ENCODE measurements at places on chromosomes 12 and 14.

- no peak for DNase-seq
These were observed 32.4 kb downstream of the EPS8 start for GRCh38 chr12:15756822-15757221.

DNA sequence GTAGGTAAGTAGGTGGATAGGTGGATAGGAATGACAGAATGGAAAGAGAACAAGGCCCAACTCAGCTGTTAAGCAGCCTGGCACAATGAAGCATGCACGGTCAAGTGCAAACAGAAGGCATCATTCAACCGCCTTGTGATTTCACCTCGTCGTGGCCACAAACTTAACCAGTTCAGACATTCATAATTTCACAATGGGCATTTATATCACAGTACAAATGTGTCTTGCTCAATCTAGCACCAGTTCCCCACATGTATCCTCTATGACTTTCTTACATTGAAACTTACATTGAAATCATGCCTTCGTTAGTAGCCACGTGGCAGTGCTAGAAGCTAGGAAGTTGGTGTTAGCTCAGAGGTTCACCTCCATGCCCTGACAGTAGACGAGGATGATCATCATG, 207.5 kb downstream of the ETV6 start:
- DNase-seq = no peak

DNA sequence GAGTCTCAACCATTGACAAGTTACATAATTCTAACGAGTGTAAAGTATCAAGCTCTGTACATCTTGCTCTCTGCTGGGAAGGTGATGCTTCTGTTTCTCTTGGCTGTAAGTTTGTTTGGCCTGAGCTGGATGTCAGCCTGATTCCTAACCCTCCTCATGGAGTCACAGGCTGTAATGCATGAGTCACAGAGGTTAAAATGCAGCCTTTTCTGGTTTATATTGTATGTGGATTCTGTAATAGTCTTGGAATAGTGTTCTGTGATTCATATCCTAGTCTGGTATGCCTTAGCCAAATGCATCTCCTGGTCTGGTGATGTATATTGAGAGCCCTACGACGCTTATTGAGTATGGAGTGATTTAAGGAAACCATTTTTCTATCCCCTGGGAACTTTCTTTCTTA, 104.5 kb upstream of the FRMD6 start:
- DNase-seq = no peak

DNA sequence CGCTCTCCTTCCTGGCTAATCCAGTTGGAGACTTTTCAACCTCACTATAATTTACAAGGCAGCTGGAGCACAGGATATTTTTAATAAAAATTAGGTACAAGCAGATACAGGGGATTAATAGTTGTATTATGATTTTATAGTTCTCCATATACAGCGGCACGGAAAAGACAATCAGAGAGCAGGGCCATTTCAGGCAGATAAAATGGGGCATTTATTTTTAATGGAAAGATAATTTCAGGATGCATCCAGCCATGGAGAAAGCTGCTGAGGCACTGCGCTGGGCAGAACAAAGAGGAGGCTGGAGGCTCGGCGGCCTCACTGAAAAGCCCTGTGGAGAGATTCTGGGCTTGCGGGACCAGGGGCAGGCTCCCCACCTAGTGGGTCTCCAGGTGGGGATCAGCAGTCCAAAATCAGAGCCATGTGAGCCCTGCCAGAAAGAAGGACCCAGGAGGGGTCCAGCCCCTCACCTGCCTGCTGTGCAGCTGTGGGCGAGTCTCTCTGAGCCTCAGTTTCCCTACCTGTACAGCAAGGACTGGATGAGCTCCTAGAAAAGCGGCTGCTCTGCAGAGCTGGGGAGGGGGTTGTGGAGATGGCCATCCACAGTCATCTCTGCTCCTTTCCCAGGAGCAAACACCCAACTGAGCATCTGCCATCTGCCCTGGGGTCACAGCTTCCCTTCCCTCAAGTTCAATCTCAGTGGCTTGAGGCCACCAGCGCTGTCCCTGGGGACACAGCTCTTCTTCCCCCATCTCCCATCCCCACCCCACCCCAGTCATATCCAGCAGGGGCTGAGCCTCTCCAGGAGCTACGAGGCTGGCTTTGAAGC, 23.9 kb upstream of the C14orf180 start:
- DNase-seq = no peak

- DNase-seq = no peak
These were observed 263.2 kb downstream of the RAD51B start for GRCh38 chr14:68082698-68083291.

GRCh38 chr14:30621354-30621939, 672 bp upstream of the SCFD1 start:
- DNase-seq = peak; percentile 36

DNA sequence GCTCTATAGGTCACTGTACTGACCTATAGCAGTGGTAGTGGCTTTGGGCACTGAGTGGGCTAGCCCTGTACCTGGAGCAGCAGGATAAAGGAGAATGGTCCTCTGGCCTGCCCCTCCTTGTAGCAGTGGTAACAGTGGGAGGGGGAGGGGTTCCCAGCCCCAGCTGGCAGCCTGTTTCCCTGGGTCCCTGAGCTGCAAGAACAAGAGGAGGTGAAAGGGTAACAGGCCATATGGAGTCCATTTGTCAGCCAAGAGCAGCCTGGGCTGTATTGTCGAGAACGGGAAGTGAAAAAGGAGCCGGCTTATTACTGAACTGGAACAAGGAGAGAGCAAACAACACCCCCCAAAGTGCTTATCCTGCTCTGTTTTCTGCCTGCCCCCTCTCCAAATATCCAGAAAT, 73.8 kb upstream of the SRSF5 start:
- DNase-seq = peak; percentile 86

DNA sequence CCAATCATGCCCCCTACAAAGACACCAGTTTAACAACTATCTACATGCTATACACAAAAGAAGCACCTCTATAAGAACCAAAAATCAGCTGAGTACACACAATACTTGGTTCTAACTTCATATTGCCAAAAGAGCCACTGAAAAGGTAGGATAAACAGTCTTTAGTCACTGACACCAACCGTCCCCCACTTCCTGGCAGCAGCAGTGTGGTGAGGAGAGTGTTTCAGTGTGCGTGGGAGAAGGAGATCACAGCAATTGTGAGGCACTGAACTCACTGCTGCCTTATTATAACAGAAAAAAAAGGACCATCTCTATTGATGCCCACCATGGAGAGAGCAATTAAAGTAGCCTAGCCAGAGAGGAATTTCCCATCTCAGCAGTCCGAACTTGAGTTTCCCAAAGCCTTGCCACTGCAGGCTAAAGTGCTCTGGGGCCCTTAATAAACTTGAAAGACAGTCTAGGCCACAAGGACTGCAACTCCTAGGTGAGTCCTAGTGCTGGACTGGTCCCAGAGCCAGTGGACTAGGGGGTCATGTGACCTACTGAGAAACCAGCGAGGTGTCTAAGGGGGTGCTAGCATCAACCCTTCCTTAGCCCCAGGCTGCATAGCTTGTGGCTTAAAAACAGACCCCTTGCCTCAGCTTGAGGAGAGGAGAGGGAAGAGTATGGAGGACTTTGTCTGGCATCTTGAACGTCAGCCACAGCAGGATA, 37.1 kb upstream of the LMNTD1 start:
- no peak for DNase-seq

- peak; percentile 14 for DNase-seq
These were observed 128.9 kb downstream of the SNAPC1 start for GRCh38 chr14:61891170-61891569.

DNA sequence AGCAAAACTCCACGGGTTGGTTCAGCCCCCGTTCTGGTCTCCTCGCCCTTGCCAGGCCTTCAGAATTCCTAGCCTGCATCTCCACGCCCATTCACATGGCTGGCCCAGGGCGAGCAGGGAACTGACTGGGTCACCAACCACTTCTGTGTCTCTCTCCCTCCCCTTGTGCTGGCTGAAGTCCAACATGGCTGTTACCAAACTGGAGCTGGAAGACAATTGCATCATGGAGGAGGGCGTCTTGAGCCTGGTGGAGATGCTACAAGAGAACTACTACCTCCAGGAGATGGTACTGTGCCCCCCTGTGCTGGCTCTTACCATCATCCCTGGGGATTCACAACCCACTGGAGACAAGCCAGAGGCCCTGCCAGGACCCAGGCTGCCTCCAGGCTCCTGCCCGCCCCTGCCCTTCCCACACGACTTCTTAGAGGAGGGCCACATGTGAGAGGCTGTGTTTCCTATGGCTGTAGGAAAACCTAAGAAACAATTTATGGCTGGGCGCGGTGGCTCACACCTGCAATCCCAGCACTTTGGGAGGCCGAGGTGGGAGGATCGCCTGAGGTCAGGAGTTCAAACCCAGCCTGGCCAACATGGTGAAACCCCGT, 9.9 kb downstream of the LRRC74A start:
- no peak for DNase-seq

GRCh38 chr12:75707983-75708382, 196.6 kb upstream of the KRR1 start:
- DNase-seq = no peak

GRCh38 chr12:3700861-3701260, 52.0 kb downstream of the CRACR2A start:
- DNase-seq = no peak

GRCh38 chr14:23521785-23522640, 29.6 kb downstream of the ZFHX2 start:
- DNase-seq = no peak

GRCh38 chr14:38226366-38226765, 18.7 kb downstream of the SSTR1 start:
- no peak for DNase-seq

GRCh38 chr12:5593086-5593485, 161.2 kb downstream of the NTF3 start:
- DNase-seq = no peak

DNA sequence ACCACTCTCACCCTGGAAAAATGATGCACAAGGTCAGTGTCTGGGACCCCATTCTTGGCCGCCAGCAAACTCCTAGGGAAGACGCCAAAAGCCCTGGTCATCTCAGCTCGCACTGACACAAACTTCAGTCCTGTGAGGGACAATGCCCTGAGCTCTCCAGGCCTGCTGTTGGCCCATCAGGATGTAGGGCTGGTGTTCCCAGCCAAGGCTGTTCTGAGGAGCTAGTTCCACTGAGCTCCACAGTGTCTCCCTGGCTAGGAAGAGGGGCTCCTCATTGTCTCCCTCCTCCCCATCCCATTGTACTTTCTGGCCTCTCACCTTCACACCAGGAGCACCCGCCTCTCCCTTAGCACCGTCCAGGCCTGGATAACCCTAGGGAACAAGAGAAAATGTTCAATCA, 10.8 kb downstream of the COL2A1 start:
- no peak for DNase-seq

DNA sequence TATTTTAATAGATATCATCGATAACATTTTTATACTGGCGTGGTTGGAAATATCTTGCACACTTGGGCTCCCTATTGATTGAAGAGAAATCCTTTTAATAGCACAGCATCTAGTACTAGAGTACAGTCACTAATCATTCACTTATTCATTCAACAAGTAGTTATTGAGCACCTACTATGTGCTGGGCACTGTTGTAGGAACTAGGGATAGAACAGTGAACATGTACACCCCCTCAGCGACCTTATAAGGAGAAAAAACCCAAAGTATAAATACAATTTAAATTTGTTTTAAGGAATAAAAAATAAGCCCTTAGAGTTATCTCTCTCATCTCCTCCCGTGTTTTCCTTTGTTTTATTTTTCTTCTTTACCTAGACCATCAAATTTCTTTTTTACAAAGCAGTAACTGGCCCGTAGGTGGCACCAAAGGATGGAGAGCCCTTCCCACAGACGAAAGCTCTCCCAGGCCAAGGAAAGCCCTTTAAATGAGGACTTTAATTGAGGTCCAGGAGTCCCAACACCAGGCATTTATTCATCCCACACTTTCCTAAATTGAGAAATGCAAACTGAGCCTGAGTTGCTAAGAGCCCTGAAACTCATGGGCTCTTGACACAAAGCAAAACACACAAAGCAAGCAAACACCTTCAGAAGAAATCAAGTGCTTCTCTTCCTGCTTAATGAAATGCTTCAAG, 29.0 kb downstream of the PEBP1 start:
- no peak for DNase-seq

DNA sequence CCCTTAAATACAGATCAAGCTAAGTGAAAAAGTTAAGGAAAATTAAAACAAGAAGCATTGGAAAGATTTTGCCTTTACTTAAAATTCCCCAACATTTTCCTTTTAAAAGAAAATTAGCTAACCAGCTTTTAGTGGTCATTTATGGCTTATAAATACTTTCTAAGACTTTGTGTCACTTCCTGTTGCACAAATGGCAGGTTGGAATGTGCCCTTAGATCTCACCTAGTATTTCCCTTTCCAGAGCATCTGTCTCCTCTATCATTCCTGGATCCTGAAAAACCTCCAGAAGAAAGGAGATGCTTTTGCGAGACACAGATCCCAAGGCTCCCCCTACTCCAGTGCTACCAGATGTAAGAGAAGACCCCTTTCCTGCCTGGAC, 58.3 kb downstream of the ARF6 start:
- DNase-seq = no peak

DNA sequence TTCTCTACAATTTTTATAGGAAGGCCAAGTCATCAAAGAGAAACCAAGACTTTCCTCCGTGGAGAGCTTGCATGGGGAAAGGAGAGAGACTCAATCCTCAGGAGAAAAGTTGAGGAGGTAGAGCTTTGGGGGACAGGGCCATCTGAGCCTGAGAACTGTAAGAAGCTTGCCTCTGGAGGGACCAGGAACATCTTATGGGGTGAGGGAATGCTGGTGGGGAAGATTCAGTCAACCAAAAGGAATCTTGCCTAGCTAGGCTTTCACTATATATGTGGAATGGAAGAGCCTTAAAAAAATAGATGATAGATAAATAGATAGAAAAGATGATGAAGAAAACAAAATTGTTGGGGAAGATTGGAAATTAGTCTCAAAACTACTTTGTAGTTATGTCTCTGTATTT, 63.5 kb downstream of the DYRK2 start:
- no peak for DNase-seq
